ENCODE measurements at places on chromosomes 11 and 22.

DNA sequence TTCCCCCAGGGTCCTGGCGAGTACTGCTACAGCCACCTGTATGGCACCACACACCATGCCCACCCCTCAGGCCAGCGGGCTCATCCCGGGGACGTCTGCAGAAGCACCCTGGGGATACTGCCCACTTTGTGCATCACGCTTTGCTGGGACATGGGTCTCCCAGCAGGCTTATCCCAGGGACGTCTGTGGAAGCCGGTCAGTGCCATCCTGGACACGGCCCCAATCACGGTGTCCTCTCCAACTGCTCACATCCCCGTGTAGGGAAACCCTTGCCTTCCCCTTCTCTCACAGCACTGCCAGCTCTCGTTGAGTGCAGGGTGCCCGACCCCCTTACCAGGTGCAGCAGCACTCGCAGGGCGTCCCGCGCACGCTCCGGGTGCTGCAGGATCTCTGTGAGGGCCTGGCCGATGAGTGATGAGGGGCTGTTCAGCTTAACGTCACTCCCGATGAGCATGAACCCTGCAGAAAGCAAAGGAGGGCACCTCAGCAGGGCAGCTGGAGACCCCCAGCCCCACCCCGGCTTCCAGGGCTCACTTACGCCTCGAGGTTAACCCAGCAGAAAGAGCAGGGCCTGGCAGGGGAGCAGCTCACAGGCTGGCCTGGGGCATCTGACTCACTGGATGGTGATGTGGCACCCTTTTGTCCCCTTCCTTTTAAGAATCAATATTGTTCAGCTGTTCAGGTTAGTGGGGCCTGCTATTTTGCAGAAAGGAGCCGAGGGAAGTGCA is 76.9 kb upstream of the PITPNB start:
- no peak for DNase-seq

GRCh38 chr11:123483058-123483457 is 53.0 kb downstream of the GRAMD1B start:
- DNase-seq, result no peak

DNA sequence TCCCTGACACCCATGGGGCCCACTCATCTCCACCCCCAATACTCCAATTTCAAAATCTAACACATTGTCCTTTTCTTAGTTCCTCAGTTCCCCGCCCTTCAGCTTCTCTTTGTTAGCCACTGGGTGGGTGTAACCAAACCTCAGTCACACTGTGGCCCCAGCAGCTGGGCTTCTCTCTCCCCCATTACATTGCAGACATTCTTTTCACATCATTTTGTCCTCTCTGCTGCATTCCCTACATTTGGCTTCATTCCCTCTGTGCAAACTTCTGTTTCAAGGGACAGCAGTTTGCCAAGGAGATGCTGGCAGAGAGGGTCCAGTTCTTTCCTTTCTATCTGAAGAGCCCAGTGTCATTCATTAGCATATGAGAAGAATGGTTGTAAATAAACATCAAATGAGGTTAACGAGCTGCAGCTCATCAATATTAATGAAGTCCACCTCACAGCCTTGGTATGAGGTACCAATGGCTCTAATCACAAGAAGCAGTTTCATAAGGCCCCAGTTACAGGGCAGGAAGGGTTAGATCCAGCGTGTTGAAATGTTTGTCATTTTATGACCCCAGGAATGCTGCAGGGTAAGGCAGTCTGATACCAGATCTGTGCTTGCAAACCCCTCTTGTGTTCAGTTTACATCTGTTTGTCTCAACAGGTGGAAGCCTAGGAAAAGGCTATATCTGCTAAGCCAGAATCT is 72.3 kb downstream of the ARFGAP2 start:
- no peak for DNase-seq

- DNase-seq, result no peak
Measured at GRCh38 chr11:46306296-46306853, 28.9 kb downstream of the CREB3L1 start.

DNA sequence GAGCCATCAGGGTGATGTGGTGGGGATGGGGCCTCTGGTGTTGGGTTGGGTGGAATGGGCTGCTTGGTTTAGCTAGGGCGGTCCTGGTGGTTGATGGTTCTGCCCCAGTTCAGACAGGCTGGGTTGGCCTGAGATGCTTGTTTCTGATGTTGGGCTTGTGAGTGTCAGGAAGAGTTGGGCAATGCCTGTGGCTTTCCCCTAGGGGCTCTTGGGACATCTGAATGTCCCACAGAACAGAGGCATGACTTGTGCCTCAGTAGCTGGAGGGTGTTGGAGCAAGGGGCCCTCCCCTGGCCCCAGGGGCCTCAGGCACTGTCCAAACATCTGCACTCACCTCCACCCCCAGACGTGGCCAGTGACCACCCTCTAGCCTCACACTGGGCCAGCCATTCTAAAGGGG is 14.0 kb upstream of the CTSD start:
- DNase-seq, result no peak

DNA sequence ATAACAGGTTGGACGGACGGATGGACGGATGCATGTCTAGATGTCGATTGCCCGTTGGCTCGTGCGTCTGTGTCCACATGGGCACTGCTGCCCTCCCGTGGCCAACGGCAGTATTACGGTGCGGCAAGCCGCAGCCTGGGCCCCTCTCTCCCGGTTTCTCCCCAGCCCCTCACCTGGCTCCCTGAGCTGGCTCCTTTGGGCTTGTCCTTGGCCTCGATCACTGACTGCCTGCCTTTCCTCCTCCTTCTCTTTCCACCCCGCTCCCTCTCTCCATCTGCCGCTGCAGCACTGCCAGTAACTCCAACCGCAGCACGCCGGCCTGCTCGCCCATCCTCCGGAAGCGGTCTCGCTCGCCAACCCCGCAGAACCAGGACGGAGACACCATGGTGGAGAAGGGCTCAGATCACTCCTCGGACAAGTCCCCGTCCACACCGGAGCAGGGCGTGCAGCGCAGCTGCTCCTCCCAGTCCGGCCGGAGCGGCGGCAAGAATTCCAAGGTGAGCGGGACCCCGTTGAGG is 77.3 kb downstream of the SCN3B start:
- peak; percentile 95 for DNase-seq

DNA sequence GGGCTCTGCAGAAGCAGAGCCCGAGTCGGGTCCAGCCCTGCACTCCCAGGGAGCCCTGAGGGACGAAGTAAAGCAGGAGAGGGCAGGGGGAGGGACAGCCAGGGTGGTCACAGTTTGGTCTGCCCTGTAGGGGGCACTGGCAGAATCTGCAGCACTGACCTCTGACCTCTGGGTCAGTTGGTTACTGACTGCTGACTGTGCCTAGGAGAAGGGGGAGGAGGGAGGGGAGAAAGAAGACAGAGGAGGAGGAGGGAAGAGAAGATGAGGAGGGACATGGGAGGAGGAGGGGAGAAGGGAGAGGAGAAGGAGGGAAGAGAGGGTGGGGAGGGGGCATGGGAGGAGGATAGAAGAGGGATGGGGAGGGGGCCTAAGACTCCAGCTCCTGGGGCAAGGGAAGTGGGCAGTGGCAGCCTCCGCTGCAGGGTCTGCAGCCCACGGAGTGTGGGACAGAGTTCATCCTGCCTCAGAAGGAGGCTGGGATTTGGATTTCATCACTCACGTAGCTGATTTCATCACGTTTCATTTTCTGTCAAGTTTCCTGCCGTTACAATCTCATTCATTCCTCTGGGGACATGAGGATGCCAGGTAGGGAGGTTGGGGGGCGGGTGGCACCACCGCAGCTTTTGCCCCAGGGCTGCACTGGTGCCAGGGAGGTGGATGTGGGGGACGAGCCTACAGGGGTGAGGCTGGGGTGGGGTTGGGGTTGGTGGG is 55.2 kb downstream of the FLRT1 start:
- DNase-seq, result no peak

DNA sequence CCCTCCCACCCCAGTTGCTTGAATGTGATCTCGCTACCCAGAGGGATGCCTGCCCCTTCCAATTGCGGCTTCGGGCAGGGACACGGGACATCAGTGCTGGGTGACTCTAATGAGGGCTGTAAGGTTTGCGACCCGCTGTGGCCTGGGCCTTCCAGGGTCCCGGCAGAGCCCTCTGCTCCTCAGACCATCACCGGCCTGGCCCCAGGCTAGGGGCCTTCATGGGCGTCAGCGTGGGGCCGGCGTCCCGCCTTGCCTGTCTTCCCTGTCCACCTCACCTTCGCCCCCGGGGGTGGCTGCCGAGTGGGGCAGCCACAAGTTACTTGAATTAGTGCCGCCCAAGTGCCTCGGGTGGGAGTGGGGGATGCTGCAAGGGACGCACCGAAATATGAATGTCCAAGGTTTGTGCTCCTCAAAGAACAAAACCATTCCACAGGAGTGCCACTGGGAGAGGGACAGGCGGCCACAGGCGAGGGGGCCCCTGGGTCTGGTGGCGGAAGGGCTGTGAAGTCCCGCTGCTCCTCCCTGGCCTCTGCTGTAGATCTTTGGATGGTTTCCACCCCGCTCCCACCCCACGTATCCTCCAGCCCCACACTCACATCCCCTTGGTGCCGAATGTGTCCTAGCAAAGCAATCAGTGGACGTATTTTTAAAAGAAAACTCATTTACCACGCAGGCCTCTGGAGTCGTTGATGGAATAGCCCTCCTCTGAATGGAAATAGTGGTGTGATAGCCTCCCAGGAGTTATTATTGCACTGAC is 317.1 kb downstream of the NTM start:
- DNase-seq, result no peak

DNA sequence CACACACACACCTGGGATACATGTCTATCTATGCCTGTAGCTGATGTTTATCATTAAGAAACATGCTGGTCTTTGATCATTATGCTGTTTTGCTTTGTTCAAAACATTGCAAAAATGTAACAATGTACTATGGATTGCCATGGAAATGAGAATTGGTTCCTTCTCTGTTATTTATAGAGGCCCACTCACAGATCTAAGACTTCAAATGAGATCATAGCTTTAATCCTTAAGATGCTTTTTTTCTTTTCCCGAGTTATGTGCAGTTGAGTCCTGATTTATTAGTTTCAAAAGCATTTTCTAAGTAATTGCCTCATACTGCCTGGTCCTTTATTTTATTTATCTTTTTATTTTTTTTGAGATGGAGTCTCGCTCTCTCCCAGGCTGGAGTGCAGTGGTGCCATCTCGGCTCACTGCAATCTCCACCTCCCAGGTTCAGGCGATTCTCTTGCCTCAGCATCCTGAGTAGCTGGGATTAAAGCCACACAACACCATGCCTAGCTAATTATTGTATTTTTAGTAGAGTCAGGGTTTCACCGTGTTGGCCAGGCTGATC is 131.4 kb downstream of the LUZP2 start:
- no peak for DNase-seq

DNA sequence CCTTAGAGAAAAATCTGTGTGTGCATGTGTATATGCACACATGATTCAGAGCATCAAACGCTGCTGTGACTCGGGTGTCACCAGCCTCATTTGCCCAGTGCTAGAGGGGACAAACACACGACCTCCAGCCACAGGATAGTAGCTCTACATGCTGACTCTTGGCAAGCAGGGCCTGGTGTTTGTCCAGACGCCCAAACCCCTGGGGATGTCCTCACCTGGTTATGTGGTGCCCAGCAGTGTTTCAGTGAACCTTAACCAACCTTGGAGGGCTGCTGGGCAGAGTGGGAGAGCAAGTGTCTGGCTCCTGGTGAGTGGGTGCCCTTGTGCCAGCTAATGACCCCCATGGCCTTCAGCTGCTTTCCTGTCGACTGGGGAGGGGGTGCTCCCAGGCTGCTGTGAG is 26.7 kb downstream of the IGLL1 start:
- DNase-seq, result no peak

GRCh38 chr22:29704528-29705285 is 15.1 kb upstream of the CABP7 start:
- peak; percentile 50 for DNase-seq

DNA sequence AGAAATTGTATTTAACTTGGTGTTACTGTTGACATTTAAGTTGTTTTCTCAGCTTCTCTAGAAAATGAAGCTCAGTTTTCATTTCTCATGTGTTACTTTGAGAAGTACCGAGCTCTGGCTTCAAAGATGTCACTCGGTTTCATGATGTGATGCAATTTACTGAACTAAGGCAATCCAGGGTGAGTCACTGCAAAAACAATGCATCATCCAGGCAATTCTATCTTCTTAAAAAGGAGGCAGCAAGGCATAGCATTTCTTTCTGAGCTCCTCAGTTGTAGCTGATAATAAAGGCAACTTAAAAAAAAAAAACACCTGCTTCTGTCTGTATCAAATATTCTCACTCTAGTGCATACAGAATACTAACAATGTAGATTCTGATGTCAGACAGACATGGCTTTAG is 91.1 kb upstream of the KCNA4 start:
- DNase-seq, result no peak

GRCh38 chr11:57205041-57205641 is 23.4 kb downstream of the LRRC55 start:
- no peak for DNase-seq

DNA sequence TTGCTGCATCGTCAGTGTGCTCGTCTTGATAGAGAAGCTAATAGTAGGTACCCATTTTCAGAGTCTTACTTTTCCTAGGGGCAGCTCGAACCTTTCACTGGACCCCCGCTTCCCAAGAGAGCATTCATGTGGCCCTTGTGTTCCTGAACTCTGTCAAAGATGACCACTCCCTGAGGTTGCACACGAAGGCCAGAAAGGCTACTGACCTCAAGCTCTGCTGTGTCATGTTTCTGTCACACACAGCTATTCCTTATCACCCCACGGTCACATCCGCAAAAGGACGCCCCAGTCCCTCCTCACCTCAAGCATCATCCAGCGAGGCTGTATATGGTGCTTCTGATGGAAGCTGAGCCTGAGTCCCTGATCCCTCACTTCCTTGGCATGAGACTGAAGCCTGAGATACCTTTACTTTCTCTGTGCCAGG is 171.5 kb downstream of the LDLRAD3 start:
- no peak for DNase-seq

DNA sequence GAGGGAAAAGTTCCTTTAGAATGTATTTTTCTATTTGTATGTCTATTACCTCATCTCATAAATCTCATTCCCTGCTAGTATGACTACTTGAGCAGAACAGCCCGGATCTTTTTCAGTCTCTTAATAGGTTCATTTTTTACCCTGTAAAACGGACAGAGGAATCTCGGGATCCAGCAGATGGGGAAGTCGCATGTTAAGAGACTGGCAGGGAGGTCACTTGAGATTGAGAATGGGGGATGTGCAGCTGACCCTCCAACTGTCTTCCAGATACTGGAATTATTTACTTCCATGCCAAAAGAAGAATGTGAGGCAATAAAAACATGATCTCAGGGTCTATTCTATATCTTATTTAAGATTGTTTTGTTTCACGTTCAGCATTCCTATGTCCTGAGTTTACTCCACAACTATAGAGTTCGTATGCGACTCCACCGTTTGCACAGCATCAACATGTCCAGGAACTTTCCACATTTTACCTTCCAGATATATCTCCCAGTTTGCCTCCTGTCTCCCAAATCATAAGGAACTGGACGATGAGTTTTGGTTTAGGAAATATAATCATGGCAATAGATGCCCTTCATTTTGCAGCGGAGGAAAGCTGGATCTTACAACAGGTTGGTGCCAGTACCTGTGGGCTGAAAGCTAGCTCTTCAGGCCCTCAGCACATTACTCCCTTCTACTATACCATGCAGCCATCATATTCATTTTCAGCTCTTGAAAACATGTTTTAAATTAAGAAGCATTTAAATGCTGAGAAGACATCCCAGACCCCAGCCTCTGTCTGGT is 181.5 kb downstream of the MAML2 start:
- peak; percentile 32 for DNase-seq
